ENCODE measurements at places on chromosomes 1 and 21.

DNA sequence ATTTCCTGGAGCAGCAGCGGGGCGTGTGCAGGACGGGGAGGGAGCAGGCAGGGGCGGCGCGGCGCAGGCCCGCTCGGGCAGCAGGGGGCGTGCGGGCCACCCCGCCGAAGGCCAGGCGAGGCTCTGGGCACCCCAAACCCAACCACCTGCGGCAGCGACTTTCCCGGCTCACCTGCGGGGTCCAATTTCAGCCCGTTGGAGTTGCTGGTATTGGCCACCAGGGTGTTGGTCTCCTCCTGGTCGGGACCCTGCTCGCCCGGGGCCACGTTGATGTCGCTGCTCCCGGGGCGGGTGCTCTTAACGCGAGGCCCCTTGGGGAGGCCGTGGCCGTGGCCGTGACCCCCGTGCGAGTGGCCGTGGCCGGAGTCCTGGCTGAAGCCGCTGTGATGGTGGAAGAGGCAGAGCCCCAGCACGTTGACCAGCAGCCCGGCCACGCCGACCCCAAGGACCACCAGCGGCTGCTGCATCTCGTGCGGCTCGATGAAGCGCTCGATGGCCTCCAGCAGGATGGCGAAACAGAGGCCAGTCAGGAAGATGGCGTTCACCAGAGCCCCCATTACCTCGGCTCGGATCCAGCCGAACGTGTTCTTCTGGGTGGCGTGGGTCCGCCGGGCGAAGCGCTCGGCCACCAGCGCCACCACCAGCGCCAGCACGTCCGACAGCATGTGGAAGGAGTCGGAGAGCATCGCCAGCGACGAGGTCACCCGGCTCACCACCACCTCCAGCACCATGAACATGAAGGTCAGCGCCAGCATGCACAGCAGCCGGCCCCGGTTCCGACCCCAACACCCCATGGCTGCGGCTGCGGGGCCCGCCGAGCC is 932 bp downstream of the SLC30A1 start:
- peak; percentile 52 for DNase-seq

GRCh38 chr1:2382621-2383361 is 8.6 kb downstream of the MORN1 start:
- DNase-seq = no peak

GRCh38 chr21:46207920-46208591 is 20.5 kb downstream of the LSS start:
- no peak for DNase-seq

GRCh38 chr1:28104866-28105467 is 16.6 kb upstream of the EYA3 start:
- DNase-seq = peak; percentile 79

GRCh38 chr1:62906428-62906886 is 122.5 kb downstream of the ATG4C start:
- DNase-seq = no peak

DNA sequence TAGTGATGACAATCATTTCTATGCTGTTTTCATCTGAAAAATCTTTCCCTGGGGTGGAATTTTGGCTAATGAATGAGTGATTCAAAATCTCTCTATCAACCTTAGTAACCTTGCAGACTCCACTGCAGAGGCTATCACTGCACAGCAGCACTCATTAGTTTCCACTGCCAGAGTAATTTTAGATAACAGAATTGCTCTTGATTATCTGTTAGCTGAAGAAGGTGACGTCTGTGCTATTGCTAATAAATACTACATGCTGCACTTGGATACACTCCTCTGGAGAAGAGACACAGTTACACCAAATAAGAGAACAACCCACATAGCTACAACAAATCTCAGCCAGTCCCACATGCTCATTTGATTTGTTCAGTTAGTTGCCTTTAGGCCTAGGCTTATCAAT is 1348.4 kb downstream of the NCAM2 start:
- no peak for DNase-seq

DNA sequence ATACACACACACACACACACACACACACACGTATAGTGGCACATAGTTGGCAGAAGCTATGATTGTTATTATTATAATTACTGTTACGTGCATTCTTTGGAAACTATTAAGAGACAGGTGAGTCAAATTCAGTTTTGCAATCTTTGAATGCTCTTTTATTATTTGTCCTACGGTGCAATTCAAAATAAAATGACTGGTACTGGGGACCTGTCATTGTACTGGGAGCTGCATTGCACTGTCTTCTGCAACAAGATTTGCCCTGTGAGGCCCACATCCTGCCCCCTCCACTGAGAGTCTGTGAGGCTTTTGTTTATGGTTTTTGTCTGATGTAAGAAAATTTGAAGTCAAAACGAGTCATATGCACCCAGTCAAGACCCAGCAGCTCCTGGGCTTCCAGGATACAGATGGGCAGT is 1.9 kb downstream of the LY9 start:
- DNase-seq = no peak

DNA sequence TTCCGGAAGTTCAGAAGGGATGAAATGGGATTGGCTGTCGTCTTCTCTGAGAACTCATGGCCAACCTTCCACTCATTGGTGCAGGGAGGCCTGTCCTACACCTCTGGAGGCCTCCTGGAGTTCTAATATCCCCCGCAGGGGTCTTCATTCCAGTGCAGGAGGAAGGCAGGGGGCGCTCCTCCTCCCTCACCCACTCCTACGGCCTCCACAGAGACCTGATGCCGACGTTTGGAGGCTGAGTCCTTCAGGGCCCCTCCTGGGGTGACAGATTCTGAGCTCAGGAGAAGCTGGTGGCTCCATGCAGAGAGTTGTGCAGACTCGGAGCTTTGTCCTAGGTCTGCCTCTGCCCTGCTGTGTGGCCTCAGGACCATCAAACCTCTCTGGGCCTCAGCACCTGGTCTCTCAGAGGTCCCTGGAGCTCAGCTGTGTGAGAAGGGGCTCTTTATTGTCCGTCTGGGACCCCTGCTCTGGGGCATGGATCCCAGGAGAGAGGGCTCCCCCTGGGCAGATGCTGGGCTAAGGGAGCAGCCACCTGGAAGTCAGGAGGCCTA is 102.3 kb upstream of the WNT4 start:
- DNase-seq = no peak

DNA sequence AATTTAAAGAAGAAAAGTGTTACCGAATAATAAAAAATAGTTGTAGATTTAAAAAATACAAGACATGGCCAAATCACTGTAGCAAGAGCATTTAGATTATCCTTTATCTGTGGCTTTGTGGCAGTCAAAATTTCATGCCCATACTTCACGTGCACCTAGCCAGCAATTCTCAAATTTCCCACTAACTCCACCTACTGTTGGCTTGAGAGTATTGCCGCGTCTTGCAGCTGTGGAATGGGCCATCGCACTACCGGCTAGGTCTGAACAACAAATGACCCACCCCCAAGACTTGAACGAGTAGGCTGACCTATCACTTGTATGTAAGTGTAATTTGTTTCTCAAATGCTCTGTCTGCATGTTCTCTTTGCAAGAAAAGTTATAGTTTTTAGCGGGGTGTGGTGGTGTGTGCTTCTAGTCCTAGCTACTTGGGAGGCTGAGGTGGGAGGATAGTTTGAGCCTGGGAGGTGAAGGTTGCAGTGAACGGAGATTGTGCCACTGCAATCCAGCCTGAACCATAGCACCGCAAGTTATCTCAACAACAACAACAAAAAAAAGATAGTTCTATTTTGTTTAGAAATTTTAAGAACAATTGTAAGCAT is 4.1 kb downstream of the KRTAP13-4 start:
- peak; percentile 0 for DNase-seq

GRCh38 chr1:215875712-215876111 is 308.6 kb downstream of the KCTD3 start:
- DNase-seq = no peak
